Liver (tissue), 10 donors: ENCODE measurements at places on chromosomes 11 and 22. TPM values are rescaled to one million over a fixed set of nuclear protein-coding genes. Genes with fewer than 3 reads are reported as not detected.
A peak's percentile ranks its signal among the peaks of the same experiment; 100 is the strongest.

DNA sequence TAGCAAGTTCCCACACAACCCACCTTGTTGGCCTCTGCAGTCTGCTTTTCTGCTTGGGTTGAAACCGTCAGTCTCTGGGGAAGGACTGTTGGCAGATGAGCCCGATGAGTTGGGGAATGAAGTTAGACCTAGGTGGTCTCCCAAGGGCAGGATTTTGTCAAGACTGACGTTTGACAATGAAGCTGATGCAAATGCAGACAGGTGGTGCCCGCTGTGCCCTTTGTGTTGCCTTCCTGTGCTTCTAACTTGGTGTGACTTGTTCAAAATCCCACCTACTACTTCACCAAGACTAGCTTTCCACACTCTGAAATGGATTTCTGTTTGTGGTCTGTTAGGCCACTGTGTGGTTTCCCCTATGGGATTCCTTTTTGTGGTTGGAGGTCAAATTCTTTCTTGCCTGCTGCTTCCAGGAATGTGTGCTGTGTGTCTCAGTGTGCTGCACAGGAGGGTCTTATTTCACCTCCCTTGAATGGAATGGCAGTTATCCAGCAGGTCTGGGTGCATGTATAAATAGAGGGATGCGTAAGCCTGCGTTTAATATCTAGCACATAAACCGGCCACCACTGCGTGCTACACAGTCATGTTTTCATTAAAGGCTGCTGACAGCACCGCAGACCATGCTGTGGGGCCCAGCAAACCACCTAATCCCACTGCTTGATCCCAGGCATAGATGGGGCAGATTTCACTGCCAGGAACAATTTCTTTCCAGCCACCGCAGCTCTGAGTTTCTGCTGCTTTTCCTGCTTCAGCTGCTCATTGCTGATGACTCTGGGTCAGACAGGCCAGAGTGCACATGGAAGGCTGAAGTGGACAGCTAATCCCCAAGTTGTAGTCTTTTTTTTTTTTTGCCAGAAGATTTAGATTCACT is 44.8 kb downstream of the ADAMTS8 start:
- no peaks in the 10 kb centered on the region for H3K4me1 ChIP-seq
- H3K4me3 ChIP-seq = no peak overlapping the region
- H3K36me3 ChIP-seq = no peaks in the 10 kb centered on the region
- H3K27ac ChIP-seq = no peak overlapping the region
- DNase-seq = no peak
- no peaks in the 10 kb centered on the region for H3K27me3 ChIP-seq

DNA sequence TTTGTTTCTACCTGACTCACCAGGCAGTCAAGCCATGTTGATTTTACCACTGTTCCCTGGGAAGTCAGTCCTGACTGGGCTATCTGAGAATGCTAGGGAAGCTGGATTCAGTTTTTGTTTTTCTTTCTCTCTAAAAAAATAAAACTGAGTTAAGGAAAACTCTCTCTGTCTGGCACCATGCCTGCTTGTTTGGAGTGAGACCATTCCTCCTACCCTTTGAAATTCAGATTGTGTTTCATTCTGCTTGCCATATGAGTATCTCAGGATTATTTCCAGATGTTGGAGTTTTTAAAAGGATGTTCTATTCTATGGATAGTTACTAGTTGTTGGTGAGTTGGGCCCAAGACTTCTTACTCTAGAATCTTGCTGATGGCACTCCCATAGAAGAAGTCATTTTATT is 1917.0 kb downstream of the LRRC4C start:
- no peaks in the 10 kb centered on the region for H3K27me3 ChIP-seq
- DNase-seq = no peak
- H3K27ac ChIP-seq = no peak overlapping the region
- no peaks in the 10 kb centered on the region for H3K4me1 ChIP-seq
- H3K36me3 ChIP-seq = no peaks in the 10 kb centered on the region
- H3K4me3 ChIP-seq = no peak overlapping the region

Gene CASP5
- 0.10 TPM for polyA plus RNA-seq

- H3K27me3 ChIP-seq = no peaks in the 10 kb centered on the region
- H3K36me3 ChIP-seq = no peaks in the 10 kb centered on the region
- no peak overlapping the region for H3K4me3 ChIP-seq
Observed at GRCh38 chr11:64485074-64485473, 105.9 kb upstream of the SLC22A12 start.

Gene ANGPTL5
- not detected for polyA plus RNA-seq

DNA sequence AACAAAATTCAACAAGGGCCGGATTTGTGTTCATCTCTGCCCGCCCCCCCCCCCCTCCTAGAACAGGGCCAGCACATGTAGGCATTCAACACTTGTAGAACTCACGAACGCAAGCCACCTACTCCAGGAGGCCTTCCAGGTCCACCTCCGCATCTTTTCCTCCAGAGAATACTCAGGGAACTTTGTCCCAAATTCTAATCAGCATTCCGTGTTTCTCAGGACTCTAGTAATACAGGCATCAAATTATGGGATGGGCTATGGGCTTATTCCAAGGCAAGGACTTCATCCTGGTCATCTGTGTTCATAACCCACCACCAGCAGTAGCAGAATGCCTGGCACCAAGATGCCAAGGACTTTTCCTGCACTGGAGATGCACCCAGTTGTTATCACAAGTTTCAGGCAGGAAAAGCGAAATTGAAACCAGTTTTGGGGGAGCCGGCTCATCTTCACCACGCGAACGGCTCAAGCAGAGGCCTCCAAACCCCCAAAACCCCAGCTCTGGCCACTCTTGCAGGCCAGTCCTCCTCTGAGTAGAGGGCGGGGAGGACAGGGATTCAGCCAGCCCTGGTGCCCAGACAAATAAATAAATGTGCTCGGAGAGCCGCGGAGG is 462 bp downstream of the UBE2L6 start:
- no peaks in the 10 kb centered on the region for H3K36me3 ChIP-seq
- peak overlapping the region; percentile 85 for H3K27ac ChIP-seq
- H3K4me3 ChIP-seq = peak overlapping the region; percentile 79
- peaks cover 8% of the 10 kb centered on the region for H3K4me1 ChIP-seq

Gene SLC17A6
- not detected for polyA plus RNA-seq

DNA sequence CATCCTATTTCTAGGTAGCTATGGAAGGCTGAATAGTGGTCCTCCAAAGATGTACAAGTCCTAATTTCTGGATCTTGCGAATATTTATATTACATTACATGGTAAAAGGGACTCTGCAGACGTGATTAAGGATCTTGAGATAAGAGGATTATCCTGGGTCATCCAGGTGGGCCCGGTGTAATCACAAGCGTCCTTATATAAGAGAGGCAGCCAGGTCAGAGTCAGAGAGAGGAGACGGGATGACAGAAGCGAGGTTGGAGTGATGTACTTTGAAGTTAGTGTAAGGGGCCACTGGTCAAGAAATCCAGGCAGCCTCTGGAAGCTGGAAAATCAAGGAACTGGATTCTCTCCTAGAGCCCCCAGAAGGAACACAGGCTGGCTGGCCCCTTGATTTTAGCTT is 70.1 kb upstream of the MYOD1 start:
- H3K27ac ChIP-seq = no peak overlapping the region
- DNase-seq = no peak
- H3K36me3 ChIP-seq = no peaks in the 10 kb centered on the region

GRCh38 chr11:64040684-64041322 is 5.1 kb downstream of the FLRT1 start:
- peaks cover 15% of the 10 kb centered on the region for H3K4me1 ChIP-seq
- H3K36me3 ChIP-seq = no peaks in the 10 kb centered on the region
- no peak overlapping the region for H3K27ac ChIP-seq
- H3K4me3 ChIP-seq = no peak overlapping the region
- no peaks in the 10 kb centered on the region for H3K27me3 ChIP-seq
- no peak for DNase-seq

Gene ZW10
- polyA plus RNA-seq = 6.9 TPM

Gene FJX1
- 1.1 TPM for polyA plus RNA-seq

DNA sequence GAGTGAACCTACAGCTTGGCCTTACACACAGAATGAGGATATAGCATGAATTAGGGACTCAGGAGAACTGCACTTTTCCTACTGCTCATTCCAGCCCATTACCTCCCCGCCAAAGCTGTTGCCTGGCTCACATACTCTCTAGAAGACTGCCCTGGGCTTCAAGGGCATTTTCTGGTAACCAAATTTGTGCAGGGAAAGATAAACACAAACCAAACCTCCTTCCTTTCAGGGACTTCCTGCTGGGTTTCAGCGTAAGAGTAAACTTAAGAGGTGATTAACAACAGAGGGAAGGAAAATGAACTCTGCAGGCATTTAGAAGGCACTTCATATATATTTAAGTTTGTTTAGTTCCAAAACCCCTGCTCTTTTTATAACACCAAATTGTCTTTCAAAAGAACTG is 194.9 kb downstream of the SWAP70 start:
- H3K36me3 ChIP-seq = peaks cover 2% of the 10 kb centered on the region
- H3K27ac ChIP-seq = no peak overlapping the region
- no peak for DNase-seq

- H3K4me1 ChIP-seq = peaks cover 20% of the 10 kb centered on the region
- peaks cover 10% of the 10 kb centered on the region for H3K36me3 ChIP-seq
- no peak overlapping the region for H3K4me3 ChIP-seq
- peak; percentile 74 for DNase-seq
- no peaks in the 10 kb centered on the region for H3K27me3 ChIP-seq
Observed at GRCh38 chr11:613369-613968, 2.3 kb downstream of the IRF7 start.

GRCh38 chr11:1392111-1392510 is 2.4 kb downstream of the BRSK2 start:
- H3K36me3 ChIP-seq = no peaks in the 10 kb centered on the region
- H3K27me3 ChIP-seq = no peaks in the 10 kb centered on the region
- H3K4me3 ChIP-seq = no peak overlapping the region
- H3K27ac ChIP-seq = no peak overlapping the region

Gene EMID1
- polyA plus RNA-seq = 0.89 TPM

GRCh38 chr22:27851974-27852746 is 50.6 kb upstream of the MN1 start:
- H3K4me1 ChIP-seq = peaks cover 5% of the 10 kb centered on the region
- DNase-seq = no peak

DNA sequence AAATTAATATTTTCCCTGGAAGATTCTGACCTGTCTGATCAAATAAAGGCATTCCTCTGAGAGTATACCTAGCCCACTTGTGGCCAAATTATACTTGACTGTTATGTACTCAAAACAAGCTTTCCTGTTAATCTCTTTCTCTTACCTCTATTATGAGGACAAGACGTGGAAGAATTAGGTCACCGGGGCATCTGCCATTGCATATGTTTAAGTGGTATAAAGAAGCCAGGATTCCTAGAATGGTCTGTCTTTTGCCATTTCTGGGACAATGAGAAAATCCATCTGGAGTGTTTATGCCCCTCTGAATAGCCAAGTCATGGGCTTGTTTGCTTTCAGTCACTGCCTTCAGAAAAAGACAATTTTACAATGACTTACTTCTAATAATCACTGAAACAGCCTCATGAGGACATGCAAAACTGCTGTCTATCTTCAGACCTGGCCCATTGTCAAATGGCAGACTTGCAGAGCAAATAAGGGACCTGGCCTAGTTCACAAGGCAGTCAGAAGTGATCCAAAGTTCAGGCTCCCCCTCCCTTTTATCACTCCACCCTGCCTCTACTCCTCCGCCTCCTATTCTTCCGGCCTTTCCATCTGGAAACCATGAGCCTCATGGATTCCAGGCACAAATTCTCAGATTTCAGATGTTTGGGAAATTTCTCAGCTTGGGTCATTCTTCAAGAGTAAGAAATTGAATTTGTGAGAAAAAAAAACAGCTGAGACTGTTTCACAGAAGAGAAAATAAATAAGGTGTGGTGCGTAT is 128.1 kb upstream of the LDLRAD3 start:
- DNase-seq = no peak
- no peaks in the 10 kb centered on the region for H3K36me3 ChIP-seq
- no peak overlapping the region for H3K4me3 ChIP-seq
- H3K4me1 ChIP-seq = peaks cover 19% of the 10 kb centered on the region

GRCh38 chr11:17740649-17741235 is 6.2 kb downstream of the KCNC1 start:
- H3K4me1 ChIP-seq = no peaks in the 10 kb centered on the region
- no peaks in the 10 kb centered on the region for H3K36me3 ChIP-seq
- H3K4me3 ChIP-seq = no peak overlapping the region
- no peak overlapping the region for H3K27ac ChIP-seq
- peaks cover 7% of the 10 kb centered on the region for H3K27me3 ChIP-seq

GRCh38 chr11:78605296-78605695 is 30.6 kb upstream of the NARS2 start:
- H3K36me3 ChIP-seq = no peaks in the 10 kb centered on the region
- no peak overlapping the region for H3K27ac ChIP-seq
- no peaks in the 10 kb centered on the region for H3K27me3 ChIP-seq
- H3K4me1 ChIP-seq = no peaks in the 10 kb centered on the region
- DNase-seq = no peak

GRCh38 chr11:22082178-22082577 is 110.7 kb upstream of the ANO5 start:
- H3K4me1 ChIP-seq = peaks cover 34% of the 10 kb centered on the region
- no peak for DNase-seq
- no peaks in the 10 kb centered on the region for H3K27me3 ChIP-seq
- no peak overlapping the region for H3K4me3 ChIP-seq
- peak overlapping the region; percentile 42 for H3K27ac ChIP-seq
- no peaks in the 10 kb centered on the region for H3K36me3 ChIP-seq

Gene SYT13
- polyA plus RNA-seq = 0.11 TPM

DNA sequence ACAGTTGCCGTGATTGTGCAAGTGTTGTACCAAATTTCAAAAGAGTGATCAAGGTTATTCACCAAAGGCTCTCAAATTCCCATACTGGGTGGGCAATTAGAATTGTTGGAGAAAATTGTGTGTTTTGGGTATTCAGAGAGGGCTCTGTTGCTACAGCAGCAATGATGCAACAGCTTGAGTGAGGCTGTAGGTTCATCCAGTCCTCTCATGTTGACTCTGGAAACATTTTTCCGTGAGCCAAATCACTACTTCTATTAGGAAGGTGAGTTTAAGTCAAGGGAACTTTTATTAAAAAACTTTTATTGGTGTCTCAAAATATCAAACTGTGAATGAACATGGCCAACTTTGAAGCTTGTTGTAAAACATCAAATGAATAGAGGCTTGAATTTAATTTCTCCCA is 116.5 kb downstream of the CD44 start:
- no peaks in the 10 kb centered on the region for H3K27me3 ChIP-seq
- no peaks in the 10 kb centered on the region for H3K4me1 ChIP-seq
- H3K4me3 ChIP-seq = no peak overlapping the region

Gene FXYD2
- polyA plus RNA-seq = 20.2 TPM

- no peaks in the 10 kb centered on the region for H3K27me3 ChIP-seq
- peak; percentile 65 for DNase-seq
- H3K4me3 ChIP-seq = peak overlapping the region; percentile 95
- peaks cover 30% of the 10 kb centered on the region for H3K4me1 ChIP-seq
- no peak overlapping the region for H3K27ac ChIP-seq
Observed at GRCh38 chr22:29073618-29074275, 912 bp downstream of the KREMEN1 start.

- peaks cover 2% of the 10 kb centered on the region for H3K36me3 ChIP-seq
- H3K4me3 ChIP-seq = no peak overlapping the region
- no peak overlapping the region for H3K27ac ChIP-seq
- no peaks in the 10 kb centered on the region for H3K27me3 ChIP-seq
- peaks cover 33% of the 10 kb centered on the region for H3K4me1 ChIP-seq
Observed at GRCh38 chr11:44615041-44615755, 49.7 kb downstream of the CD82 start.

Gene FAM180B
- not detected for polyA plus RNA-seq

DNA sequence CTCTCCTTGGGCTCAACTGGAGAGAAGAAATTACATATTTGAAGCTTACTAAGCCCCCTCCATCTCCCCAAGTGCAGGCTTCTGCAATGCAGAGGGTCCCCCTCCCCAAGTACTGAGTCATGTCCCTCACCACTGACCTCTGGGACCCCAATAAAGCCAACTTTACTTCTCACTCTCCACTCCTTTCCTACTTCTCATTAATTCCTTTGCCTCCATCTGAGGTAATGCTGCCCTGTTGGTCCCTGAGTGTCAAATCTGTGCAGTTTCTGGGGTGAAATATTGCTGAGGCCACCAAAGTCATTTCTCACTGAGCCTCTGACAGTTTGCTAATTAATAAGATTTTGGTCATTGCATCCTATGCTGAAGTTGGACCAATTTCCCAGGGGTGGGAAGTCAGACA is 101.6 kb downstream of the NELL1 start:
- H3K4me1 ChIP-seq = no peaks in the 10 kb centered on the region
- H3K36me3 ChIP-seq = no peaks in the 10 kb centered on the region
- no peak overlapping the region for H3K27ac ChIP-seq
- no peak overlapping the region for H3K4me3 ChIP-seq
